Smooth muscle cell of the coronary artery (primary cell): ENCODE measurements at places on chromosomes 7 and 10. TPM values are rescaled to one million over a fixed set of nuclear protein-coding genes. Genes with fewer than 3 reads are reported as not detected.

The CCDC3 gene
- 0.15 and 0.47 TPM in 2 replicates for total RNA-seq

The LRRD1 gene
- total RNA-seq: under 0.01 TPM in 1 of 2 replicates, not detected in the other

The C10orf143 gene
- total RNA-seq: 0.68 and 0.82 TPM in 2 replicates

The BMPER gene
- total RNA-seq: 56.5 and 70.4 TPM in 2 replicates

The SFRP5 gene
- total RNA-seq: 0.12 and 3.9 TPM in 2 replicates

The PRF1 gene
- total RNA-seq: not detected in 2 replicates

The ING3 gene
- 5.5 and 8.5 TPM in 2 replicates for total RNA-seq

The TMEM213 gene
- total RNA-seq: not detected in 2 replicates

The PTPRZ1 gene
- total RNA-seq: 0.12 and 0.15 TPM in 2 replicates

The MMD2 gene
- not detected in 2 replicates for total RNA-seq

The SUN3 gene
- total RNA-seq: not detected in 2 replicates

The HIP1 gene
- 3.7 TPM in 2 replicates for total RNA-seq

The CRHR2 gene
- not detected in 2 replicates for total RNA-seq

The FGL2 gene
- 2.6 and 9.8 TPM in 2 replicates for total RNA-seq

The GJD4 gene
- not detected in 2 replicates for total RNA-seq
